ENCODE measurements at places on chromosomes 1 and 21. TPM values are rescaled to one million over a fixed set of nuclear protein-coding genes. Genes with fewer than 3 reads are reported as not detected.
A peak's percentile ranks its signal among the peaks of the same experiment; 100 is the strongest.

DNA sequence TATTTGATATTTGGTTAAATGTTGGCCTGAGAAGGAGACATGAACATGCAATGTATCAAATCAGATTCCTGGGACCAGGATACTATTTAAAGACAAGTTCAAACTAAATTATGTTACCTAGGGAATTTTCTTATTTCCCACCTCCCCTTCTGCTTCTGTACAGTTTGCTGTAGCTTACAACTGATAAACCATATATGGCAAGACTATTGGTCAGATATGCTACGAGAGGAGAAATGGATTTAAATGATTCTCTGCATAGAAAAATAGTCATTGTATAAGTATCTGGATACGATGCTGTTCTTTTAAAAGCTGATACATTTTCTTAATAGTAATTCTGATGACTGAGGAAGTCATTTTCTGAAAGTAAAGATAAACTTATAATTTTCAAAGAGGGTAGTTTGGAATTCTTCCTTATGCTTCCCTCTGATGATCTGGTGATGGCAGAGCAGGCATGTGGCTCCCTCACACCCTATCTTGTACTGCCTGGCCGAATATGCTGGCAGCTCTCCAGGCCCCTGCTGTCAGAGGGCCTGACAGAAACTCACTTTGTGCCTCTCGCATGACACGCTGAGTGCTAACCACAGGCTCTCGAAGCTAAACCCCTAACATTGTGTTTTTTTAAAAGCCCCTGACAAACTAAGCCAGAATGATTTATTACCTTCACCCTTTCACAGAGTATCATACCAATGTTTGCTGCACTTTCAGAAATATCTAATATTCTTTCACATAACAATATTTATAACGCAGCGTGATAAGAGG is 19.4 kb downstream of the RRP15 start:
- no peaks in the 10 kb centered on the region for H3K27me3 ChIP-seq
- no peak overlapping the region for H3K4me3 ChIP-seq

- H3K36me3 ChIP-seq: peaks cover 14% of the 10 kb centered on the region
- peaks cover 6% of the 10 kb centered on the region for H3K4me1 ChIP-seq
- DNase-seq: no peak
- no peaks in the 10 kb centered on the region for H3K27me3 ChIP-seq
- no peak overlapping the region for H3K27ac ChIP-seq
Observed at GRCh38 chr1:45516036-45516435, 5.6 kb downstream of the PRDX1 start.

GRCh38 chr21:42973309-42973990 is 912 bp upstream of the PKNOX1 start:
- peaks cover 4% of the 10 kb centered on the region for H3K4me1 ChIP-seq
- no peak for DNase-seq
- no peaks in the 10 kb centered on the region for H3K36me3 ChIP-seq
- no peaks in the 10 kb centered on the region for H3K27me3 ChIP-seq
- H3K27ac ChIP-seq: peak overlapping the region; percentile 79

GRCh38 chr1:111179968-111180533 is 20.4 kb downstream of the DENND2D start:
- H3K4me1 ChIP-seq: no peaks in the 10 kb centered on the region
- H3K27me3 ChIP-seq: no peaks in the 10 kb centered on the region
- H3K27ac ChIP-seq: no peak overlapping the region

ATP1A2 gene
- total RNA-seq: 6.1 TPM

DNA sequence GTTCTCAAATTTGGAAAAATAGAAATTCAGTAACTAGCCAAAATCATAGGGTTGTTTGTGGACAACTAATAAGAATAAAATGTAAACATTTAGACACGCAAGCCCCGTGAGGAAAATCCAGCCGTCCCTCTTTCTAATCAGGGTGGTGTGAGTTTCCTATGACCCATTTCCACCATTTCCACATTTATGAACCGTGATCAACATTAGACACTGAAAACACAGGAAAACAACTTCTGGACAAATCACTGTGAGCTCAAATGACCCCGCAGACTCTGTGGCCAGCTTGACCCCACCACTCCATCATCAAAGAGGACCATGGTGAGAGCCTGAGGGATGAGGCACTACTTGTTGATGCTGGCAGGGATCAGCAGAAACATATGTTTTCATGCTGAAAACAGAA is 101.0 kb downstream of the SIM2 start:
- no peak for DNase-seq
- H3K4me1 ChIP-seq: no peaks in the 10 kb centered on the region
- H3K4me3 ChIP-seq: no peak overlapping the region
- no peaks in the 10 kb centered on the region for H3K27me3 ChIP-seq
- no peak overlapping the region for H3K27ac ChIP-seq
- H3K36me3 ChIP-seq: no peaks in the 10 kb centered on the region

DNA sequence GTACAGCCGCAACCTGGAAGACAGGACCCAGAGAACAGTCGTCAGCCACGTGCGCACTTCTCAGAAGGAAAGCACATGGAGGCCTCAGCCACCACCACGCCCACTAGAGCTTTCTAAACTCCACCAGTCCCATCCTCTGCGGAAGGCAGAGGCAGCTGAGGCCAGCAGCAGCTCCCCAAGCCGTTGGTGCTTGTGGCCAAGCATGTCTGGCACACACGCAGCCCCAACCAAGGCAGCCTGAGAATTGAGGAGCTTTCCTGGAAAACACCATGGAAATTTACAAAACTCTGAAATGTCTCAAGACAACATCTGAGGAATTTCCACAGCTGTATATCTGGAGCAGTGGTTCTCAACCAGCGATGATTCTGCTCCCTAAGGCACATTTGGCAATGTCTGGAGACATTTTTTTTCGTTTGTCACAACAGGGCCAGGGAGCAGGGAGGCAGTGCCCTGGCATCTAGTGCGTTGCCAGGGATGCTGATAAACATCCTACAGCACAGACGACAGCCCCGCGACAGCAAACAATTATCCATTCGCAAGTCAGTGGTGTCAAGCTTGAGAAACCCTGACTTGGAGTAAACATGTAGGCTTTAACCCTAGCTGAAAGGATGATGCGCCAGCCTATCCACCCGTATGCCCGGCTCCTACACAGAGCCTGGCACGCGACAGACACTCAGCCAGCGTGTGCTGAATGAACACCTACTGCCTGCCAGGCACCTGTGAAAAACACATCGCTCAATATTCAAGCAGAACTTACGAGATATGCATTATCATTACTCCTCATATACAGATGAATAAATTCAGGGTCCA is 24.7 kb downstream of the NPHP4 start:
- no peaks in the 10 kb centered on the region for H3K36me3 ChIP-seq
- no peak for DNase-seq
- no peaks in the 10 kb centered on the region for H3K27me3 ChIP-seq
- H3K4me3 ChIP-seq: no peak overlapping the region
- H3K4me1 ChIP-seq: no peaks in the 10 kb centered on the region

GRCh38 chr1:101275672-101276071 is 38.9 kb downstream of the S1PR1 start:
- no peak overlapping the region for H3K4me3 ChIP-seq
- no peaks in the 10 kb centered on the region for H3K36me3 ChIP-seq
- H3K4me1 ChIP-seq: no peaks in the 10 kb centered on the region
- H3K27ac ChIP-seq: no peak overlapping the region
- DNase-seq: no peak
- no peaks in the 10 kb centered on the region for H3K27me3 ChIP-seq

MTF1 gene
- total RNA-seq: 33.9 TPM

GRCh38 chr1:61539720-61540462 is 185.1 kb downstream of the TM2D1 start:
- no peak for DNase-seq
- H3K27me3 ChIP-seq: no peaks in the 10 kb centered on the region
- no peaks in the 10 kb centered on the region for H3K4me1 ChIP-seq
- H3K4me3 ChIP-seq: no peak overlapping the region

DNA sequence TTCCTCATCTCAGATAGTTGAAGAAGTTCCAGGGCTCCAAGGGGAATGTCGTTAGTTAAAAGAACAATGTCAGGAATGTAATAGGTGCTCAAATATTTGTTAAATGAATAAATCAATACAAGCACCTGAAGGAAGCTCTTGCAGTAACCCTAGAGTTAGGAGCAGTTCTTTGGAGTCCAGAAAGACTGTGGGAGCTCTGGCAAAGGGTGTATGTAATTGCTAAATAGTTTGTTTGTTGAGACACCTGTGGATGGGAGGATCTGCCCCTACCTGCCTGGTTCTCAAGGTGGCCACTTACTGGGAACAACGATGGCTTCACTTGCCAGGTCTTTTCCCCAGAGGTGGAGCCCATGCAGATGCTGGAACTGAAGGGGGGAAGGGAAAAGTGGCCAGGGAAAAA is 27.5 kb upstream of the JUN start:
- no peaks in the 10 kb centered on the region for H3K4me1 ChIP-seq
- no peak overlapping the region for H3K4me3 ChIP-seq
- H3K27me3 ChIP-seq: no peaks in the 10 kb centered on the region
- no peaks in the 10 kb centered on the region for H3K36me3 ChIP-seq

DNA sequence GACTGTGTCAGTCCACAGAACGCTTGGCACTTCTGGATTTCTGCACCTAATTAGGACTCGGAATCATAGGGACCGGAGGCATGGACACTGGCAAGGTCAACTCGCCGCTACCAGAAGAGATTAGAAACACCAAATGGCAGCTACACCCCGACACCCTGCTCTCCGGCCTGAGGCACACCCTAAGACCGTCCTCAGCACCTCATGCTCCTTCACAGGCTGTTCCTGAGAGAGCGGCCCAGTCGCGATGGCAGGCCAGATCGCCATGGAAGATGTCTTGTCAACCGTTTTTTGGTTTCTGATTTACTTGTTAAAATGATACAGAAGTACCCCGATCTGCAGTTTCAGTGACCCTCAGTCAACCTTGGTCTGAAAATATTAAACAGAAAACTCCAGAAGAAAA is 46.8 kb downstream of the NPHP4 start:
- no peaks in the 10 kb centered on the region for H3K4me1 ChIP-seq
- H3K27ac ChIP-seq: no peak overlapping the region
- no peaks in the 10 kb centered on the region for H3K36me3 ChIP-seq

DNA sequence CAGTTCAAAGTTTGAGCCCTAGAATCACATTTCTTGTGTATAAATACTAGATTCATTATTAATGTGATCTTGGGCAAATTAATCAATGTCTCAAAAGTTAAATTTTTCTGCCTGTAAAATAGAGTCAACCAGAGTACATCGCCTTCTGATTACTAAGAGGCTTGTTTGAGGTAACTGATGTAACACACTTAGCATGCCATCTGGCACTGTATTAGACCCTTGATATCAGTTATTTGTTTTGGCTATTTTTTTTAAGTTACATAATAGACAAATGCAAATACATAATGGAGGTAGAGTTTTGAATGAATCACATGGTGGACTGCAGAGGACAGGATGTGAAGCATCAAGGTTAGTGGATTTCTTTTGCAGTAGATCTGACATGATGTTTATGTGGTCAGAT is 298.4 kb downstream of the ADGRL2 start:
- no peak overlapping the region for H3K27ac ChIP-seq
- H3K27me3 ChIP-seq: no peaks in the 10 kb centered on the region
- H3K36me3 ChIP-seq: no peaks in the 10 kb centered on the region
- H3K4me1 ChIP-seq: no peaks in the 10 kb centered on the region

AQP10 gene
- total RNA-seq: not detected

FGR gene
- total RNA-seq: 1.4 TPM

GRCh38 chr21:35614396-35614921 is 445.9 kb downstream of the SETD4 start:
- H3K36me3 ChIP-seq: no peaks in the 10 kb centered on the region
- no peak for DNase-seq
- no peak overlapping the region for H3K4me3 ChIP-seq
- no peaks in the 10 kb centered on the region for H3K4me1 ChIP-seq
- H3K27me3 ChIP-seq: no peaks in the 10 kb centered on the region
- H3K27ac ChIP-seq: no peak overlapping the region

DNA sequence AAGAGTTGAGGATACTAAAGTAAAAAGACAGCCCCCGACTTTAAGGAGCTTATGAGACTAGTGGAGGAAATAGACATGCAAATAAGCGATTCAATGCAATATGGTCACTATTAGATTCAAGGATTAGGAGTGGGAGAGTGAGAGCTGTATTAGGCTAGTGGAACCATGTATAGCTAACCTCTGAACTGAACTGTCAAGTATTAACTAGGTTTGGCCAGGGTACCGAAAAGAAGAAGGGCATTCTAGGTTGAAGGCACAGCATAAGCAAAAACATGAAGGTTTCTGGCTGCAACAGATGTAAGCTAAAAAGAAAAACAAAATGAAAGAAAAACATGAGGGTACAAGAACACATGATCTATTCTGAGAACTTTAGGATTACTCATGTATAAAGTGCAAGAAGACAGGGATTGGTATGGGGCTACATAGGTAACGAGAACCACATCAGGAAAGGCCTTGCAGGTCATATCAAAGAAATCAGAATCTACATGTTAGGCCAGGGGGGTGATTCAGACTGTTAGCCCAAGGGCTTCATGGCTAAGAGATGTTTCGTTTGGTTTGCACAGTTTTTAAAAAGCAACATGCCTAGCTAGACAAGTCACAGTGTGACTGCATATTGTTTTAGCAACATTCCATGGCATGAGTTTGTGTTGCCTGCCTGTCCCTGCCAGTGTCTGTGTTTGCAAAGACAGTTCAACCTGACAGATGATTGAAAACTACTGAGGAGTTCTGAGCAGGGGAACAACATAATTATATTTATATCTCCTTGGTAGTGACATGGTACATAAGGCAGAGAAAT is 54.4 kb upstream of the HAO2 start:
- H3K4me3 ChIP-seq: no peak overlapping the region
- no peak for DNase-seq
- H3K27ac ChIP-seq: no peak overlapping the region
- H3K27me3 ChIP-seq: no peaks in the 10 kb centered on the region
- H3K36me3 ChIP-seq: no peaks in the 10 kb centered on the region
- no peaks in the 10 kb centered on the region for H3K4me1 ChIP-seq

DNA sequence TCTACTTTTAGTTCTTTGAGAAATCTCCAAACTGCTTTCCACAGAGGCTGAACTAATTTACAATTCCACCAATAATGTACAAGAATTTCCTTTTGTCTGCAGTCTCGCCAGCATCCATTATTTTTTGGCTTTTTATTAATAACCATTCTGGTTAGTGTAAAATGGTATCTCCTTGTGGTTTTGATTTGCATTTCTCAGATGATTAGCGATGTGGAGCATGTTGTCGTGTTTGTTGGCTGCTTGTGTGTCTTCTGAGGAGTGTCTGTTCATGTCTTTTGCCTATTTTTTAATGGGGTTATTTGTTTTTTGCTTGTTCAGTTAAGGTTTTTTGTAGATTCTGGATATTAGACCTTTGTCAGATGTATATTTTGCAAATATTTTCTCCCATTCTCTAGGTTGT is 131.5 kb downstream of the MAST2 start:
- no peak for DNase-seq
- no peaks in the 10 kb centered on the region for H3K36me3 ChIP-seq
- no peaks in the 10 kb centered on the region for H3K27me3 ChIP-seq
- H3K4me3 ChIP-seq: no peak overlapping the region

- H3K4me1 ChIP-seq: no peaks in the 10 kb centered on the region
- no peak overlapping the region for H3K4me3 ChIP-seq
- DNase-seq: no peak
- no peak overlapping the region for H3K27ac ChIP-seq
- no peaks in the 10 kb centered on the region for H3K36me3 ChIP-seq
Observed at GRCh38 chr21:29340228-29340627, 41.5 kb downstream of the BACH1 start.

- no peaks in the 10 kb centered on the region for H3K27me3 ChIP-seq
- H3K27ac ChIP-seq: no peak overlapping the region
- no peak overlapping the region for H3K4me3 ChIP-seq
Observed at GRCh38 chr1:201167041-201167991, 13.0 kb upstream of the TMEM9 start.

All from colonic mucosa (tissue), 4 donors.